Cortex of kidney (tissue), 1 donor: ENCODE measurements at places on chromosomes 3 and 15.

DNA sequence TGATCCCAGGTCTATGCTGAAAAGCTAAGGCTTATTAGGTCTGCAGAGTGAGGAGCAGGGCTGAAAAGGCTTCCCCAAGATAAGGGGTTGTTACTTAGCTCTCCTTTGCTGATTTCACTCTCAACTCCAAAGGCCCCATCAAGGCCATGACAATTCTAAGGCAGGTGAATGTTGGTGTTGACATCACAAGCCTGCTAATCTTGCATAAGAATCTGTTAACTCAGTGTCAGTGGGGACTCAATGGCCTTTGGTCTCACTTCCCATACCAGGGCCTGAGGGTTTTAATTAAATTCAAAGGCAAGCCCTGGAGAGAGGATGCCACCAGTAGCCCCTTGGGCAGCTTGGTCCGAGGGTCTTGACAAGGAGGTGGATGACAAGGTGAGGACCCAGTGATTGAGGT lies 9.4 kb upstream of the ALAS1 start:
- DNase-seq = no peak

- no peak for DNase-seq
These were observed 4.1 kb downstream of the TJP1 start for GRCh38 chr15:29818141-29818540.

- no peak for DNase-seq
These were observed 402.1 kb downstream of the CADM2 start for GRCh38 chr3:85360742-85361387.

- no peak for DNase-seq
These were observed 93.4 kb downstream of the LRRK1 start for GRCh38 chr15:101012326-101013200.

GRCh38 chr3:188707381-188708288 lies 464.1 kb upstream of the TPRG1 start:
- DNase-seq = no peak
